Posterior vena cava (tissue), 2 donors: ENCODE measurements at places on chromosomes 2 and 18.

GRCh38 chr2:17306706-17307105 is 211.5 kb downstream of the RAD51AP2 start:
- no peak for DNase-seq

GRCh38 chr2:144914113-144914512 is 394.2 kb upstream of the ZEB2 start:
- no peak for DNase-seq

DNA sequence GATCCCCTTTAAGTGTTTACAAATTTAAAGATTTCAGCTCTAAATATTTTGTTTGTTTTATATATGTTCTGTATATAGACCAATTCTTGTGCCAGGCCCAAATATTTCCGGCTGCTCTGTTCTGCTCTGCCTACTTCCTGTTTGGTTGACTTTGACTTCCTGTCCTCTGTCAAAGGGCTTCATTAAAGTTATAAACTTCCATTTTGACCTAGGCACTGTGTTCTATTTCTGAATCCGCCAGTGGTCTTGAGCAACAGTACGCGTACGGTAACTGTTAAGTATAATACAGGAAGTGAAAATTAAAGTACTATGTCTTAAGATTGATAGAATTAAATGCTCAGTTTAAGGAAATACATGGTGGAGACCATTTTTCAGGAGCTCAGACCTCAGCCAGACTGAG is 13.5 kb upstream of the REL start:
- DNase-seq: no peak

DNA sequence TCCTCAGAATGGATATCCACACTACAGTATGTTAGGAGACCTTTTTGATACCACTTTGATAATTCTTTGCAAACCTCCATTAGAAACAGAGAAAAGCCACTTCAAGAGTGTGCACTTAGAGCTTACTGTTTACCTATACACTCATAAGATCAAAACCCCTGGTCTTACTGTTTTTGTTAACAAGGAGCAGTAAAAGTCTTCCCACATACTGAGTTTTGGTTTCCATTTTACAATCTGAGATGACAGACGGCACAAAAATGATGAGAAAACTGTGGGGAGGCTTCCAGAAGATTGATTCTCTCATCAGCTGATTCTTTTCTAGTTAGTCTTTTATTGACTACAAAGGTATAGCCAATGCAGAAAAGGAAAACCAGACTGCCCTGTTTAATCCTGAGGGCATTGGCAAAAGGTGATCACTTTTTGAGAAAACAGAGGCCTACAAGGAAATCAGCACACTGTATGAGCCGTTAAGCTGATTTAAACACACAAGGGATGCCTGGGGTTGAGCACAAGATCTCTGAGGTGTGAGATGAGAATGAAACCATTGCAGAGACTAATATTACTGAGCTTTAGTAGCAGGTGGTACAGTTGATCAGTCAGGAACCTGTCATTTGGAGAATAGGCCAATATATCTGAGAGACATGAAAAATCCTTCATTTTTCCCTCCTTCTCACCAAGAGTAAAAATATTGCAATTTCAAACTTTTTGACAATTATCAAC is 368.6 kb downstream of the GRB14 start:
- DNase-seq: no peak

GRCh38 chr18:23037646-23038045 is 97.6 kb upstream of the CABLES1 start:
- DNase-seq: no peak

- no peak for DNase-seq
Observed at GRCh38 chr2:63425079-63425416, 163.2 kb downstream of the WDPCP start.

DNA sequence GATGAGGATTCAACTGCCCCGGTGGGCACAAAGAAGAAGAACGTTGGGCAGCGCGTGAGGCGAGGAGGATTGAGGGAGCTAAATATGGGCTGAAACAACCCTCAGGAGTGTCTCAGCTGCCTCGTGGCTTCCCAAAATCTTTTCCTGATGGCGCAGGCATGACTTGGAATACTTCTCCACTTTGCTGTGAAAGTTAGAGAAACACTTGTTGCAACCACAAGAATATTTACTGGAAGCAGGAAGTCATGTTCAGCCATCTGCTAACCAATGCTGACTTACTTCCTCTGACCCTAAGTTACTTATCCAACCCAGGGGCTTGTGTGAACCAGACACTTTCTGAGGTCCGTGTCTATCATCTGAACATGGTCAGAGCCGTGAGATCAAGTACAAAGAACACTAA is 148.8 kb downstream of the ARL4C start:
- DNase-seq: no peak

GRCh38 chr2:65620026-65620425 is 187.6 kb upstream of the SPRED2 start:
- no peak for DNase-seq

- DNase-seq: no peak
Observed at GRCh38 chr18:31586616-31587015, 5.1 kb upstream of the TTR start.

DNA sequence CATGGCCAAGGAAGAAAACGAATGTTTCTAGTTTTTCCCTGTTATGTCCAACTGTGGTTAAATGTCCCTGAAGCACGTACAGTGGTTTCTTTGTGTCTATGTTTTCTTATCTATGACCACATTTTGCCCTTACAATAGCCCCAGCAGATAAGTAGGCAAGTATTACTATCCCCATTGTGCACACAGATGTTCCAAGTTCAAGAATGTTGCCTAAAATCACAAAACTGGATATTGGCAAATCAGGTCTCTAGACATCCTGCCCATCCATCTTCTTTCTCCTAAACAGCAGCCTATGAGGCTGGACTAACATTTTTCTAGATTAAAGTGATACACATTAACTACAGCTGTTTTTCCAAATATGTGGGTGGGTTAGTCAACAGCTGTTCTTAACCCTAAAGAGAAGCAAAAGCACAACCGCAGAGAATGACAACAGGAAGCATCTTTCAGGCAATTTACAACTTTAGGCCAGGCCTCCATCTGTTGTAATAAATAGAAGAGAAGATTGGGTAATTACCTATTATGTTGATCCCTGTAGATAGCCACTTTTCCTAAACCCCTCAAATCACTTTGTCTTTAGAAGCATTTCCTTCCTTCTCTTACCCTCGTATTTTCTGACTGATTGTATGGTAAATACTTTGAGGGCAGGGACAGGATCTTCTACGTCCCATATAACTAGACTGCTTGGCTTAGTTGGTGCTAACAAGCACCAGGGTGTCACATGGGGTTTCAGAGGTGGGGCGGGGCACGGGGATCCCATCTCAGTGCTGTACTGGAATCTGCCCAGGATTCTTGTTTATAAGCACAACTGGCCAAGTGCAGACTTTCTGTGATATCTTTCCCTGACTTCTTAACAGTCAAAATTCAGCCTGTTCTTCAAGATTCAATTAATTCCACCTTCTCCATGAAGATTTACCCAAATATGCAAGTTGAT is 132.1 kb upstream of the SETBP1 start:
- no peak for DNase-seq

DNA sequence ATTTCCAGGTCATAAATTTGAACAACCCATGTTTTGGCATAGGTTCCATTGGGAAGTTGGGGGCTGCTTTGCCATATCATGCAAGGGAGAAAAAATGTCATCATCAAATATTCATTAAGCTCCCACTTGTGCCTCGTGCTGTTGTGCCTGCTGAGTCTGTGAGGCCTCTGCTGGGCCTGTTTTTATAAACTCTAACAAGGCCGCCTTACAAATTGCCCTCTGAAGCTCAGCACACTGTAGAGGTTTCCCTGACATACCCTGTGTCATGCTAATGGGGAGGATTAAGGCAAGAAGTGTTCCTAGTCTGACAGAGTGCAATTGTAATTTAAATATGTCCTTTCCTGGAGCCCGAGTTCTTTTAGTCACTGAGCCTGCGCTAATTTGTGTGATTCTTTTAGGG is 17.6 kb downstream of the OSBPL6 start:
- no peak for DNase-seq

DNA sequence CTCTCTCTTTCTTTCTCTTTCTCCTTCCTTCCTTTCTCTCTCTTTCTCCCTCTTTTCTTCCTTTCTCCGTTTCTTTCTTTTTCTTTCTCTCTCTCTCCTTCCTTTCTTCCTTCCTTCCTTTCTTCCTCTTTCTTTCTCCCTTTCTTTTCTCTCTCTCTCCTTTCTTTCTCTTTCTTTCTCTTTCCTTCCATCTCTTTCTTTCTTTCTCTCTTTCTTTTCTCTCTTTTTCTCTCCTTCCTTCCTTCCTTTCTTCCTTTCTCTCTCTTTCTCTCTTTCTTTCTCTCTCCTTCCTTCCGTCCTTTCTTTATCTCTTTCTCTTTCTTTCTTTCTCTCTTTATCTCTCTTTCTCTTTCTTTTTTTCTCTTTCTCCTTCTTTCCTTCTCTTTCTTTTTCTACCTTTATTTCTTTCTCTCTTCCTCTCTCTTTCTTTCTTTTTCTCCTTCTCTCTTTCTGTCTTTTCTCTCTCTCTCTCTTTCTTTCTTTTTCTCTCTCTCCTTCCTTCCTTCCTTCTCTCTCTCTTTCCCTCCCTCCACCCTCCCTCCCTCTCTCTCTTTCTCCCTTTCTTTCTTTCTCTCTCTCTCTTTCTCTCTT is 32.3 kb upstream of the ODC1 start:
- DNase-seq: no peak

- DNase-seq: no peak
Observed at GRCh38 chr18:48729404-48729803, 190.6 kb downstream of the CTIF start.

DNA sequence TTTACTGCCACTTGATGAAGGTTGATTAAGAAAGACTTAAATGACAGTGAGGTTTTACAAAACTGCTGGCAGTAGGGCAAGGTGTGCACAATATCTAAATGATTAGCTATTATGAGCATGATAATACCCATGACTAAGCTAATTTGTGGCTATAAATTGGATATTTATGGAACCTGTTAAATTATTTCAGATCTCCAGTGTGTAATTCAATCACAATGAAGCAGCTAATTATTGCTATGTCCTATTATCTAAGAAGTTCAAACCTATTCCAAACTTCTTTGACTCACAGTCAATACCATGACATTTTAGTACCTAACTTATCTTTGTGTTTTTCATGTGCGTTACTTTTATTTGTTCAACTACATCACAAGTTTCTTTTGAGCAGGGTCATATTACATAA is 253.8 kb upstream of the MMADHC start:
- no peak for DNase-seq

DNA sequence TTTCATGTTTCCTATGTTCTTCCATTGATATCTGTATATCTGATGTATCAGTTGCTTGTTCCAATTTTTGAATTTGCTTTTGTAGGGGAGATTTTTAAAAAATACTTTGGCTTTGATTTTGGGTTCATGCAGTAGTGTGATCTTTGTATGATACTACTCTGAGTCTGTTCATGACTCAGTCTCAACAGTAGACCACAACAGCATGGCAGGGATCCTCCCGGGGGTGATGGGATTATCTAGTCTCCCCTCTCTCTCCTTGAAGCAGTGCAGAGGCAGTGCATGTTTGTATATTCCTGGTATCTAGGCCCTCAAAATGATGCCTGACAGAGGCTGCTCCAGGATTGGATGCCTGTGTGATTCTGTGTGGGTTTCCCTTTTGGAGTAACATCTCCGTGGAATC is 55.3 kb downstream of the G6PC2 start:
- no peak for DNase-seq

DNA sequence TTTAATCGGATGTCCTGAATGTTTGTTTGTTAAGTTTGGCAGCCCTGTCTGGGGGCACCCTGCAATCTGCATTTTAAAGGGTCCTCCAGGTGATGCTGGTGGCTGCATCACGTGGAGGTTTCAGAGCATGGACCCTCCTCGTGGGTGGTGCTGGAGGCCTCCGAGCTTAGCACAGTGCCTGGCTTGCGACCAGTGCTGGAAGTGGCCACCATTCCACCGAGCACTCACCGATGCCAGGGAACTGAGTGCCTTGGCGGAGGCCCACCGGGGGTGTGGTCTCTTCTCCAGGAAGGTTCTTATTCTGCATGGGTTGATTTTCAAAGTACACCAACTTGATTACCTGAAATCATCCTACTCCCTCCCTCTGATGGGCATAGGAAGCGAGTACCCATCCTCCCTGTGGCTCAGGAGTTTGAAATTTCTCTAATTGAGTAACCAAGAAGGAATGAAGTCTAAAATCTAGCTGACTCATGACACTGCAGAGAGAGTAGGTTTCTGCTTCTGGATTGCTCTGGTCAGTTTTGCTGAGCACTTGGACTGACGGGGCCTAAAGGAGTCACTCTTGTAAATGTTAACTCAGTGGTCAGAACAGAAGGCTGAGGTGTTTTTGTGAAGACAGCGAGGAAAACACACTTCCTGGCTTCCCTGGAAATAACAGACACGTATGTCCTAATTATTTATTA is 58.1 kb upstream of the SLC66A3 start:
- no peak for DNase-seq

DNA sequence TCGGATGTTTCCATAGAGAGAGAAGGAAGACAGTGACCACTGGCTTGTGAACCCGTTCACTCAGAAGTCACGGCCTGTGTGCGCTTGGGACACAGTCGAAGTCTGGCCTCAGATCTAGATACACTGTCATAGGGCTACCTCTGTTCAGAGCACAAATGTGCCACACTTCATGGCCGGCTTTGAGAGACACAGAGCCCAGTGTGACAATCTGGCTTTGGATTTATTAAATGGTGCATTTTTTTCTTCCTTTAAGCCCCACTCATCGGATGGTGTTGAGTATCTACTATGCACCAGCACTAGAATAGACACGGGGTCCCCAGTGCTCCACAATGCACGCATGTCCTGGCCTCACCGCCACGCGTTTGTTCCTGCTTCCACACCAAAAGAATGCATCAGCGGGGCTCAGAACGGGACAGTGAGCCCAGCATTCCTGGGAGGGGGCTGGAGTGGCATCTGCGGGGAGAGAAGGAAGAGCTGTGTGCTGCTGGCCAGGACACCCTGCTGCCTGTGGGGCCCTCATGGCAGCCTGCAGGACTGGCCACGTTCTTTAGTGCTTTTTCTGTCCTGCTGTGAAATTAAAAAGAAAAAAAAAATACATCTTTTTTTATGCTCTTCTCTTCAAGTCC is 738.9 kb upstream of the SALL3 start:
- no peak for DNase-seq

- no peak for DNase-seq
Observed at GRCh38 chr2:17940091-17940630, 61.7 kb downstream of the KCNS3 start.

DNA sequence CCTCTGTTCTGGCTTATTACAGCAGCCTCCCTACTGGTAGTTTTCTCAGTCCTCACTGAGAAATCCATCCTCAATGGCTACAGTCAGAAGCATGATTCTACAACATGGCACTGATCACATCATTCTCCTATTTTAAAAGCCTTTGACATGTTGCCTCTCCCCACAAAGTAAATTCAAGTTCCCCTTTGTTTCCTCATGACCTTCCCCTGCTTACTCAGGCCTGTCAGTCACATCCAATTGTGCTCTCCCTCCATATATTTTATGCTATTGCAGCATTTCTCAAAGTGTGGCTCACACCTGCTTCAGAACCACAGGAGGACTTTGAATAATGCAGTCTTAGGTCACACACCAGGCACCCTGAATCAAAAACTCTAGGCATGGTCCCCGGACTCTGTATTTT is 124.6 kb downstream of the SPOPL start:
- DNase-seq: no peak

DNA sequence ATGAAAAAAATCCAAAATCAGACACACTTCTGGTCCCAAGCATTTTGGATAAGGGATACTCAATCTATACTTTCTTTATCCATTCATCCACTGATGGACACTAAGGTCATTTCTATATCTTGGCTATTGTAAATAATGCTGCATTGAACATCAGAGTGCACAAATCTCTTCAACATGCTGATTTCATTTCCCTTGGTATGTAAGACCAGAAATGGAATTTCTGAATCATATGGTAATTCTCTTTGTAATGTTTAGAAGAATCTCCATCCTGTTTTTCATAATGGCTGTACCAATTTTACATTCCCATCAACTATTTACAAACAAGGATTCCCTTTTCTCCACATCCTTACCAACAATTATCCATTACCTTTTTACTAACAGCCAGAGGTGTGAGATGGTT is 33.7 kb upstream of the MCM6 start:
- DNase-seq: no peak
